ENCODE measurements at places on chromosomes 16 and 17. TPM values are rescaled to one million over a fixed set of nuclear protein-coding genes. Genes with fewer than 3 reads are reported as not detected.
A peak's percentile ranks its signal among the peaks of the same experiment; 100 is the strongest.

Gene FNDC8
- 0.05 TPM for polyA plus RNA-seq

Gene HES7
- polyA plus RNA-seq = 0.24 TPM

Gene ITGAL
- polyA plus RNA-seq = 1.8 TPM

- no peak for DNase-seq
Observed at GRCh38 chr17:42459256-42459800, 650 bp downstream of the ATP6V0A1 start.

DNA sequence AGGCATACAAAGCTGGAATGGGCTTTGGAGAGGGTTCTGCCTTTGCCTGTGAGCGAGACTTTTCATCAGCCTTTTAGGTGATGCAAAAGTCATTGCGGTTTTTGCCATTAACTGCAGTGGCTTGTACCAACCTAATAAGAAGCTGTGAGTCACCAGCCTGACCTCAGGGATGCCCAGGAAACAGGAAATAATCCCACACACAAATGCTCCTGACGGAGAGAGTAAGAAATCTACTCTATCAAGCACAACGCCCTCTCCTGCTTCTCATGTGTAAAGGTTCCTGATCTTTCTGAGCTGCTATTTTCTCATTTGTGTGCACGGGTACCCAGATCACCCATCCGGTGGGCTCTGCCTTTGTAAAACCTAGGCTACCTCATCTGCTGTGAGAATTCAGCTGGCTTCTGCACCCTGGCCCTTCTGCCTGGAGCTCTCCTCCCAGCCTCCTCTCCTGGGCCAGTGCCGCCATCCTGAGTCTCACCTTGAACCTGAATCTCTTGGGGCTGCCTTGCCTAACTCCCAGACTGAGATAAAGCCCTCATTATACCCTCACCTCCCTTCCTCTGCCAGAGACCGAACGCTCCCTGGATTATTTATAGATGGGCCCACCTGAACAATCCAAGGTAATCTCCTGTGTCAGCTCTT, 299.7 kb downstream of the C16orf95 start:
- DNase-seq = no peak

GRCh38 chr16:52634104-52634503, 87.2 kb upstream of the TOX3 start:
- no peak for DNase-seq

- DNase-seq = no peak
Observed at GRCh38 chr17:5861246-5861645, 208.9 kb upstream of the WSCD1 start.

- DNase-seq = no peak
Observed at GRCh38 chr17:36152639-36153120, 23.8 kb downstream of the TBC1D3B start.

- no peak for DNase-seq
Observed at GRCh38 chr16:53664724-53665345, 38.8 kb downstream of the RPGRIP1L start.

DNA sequence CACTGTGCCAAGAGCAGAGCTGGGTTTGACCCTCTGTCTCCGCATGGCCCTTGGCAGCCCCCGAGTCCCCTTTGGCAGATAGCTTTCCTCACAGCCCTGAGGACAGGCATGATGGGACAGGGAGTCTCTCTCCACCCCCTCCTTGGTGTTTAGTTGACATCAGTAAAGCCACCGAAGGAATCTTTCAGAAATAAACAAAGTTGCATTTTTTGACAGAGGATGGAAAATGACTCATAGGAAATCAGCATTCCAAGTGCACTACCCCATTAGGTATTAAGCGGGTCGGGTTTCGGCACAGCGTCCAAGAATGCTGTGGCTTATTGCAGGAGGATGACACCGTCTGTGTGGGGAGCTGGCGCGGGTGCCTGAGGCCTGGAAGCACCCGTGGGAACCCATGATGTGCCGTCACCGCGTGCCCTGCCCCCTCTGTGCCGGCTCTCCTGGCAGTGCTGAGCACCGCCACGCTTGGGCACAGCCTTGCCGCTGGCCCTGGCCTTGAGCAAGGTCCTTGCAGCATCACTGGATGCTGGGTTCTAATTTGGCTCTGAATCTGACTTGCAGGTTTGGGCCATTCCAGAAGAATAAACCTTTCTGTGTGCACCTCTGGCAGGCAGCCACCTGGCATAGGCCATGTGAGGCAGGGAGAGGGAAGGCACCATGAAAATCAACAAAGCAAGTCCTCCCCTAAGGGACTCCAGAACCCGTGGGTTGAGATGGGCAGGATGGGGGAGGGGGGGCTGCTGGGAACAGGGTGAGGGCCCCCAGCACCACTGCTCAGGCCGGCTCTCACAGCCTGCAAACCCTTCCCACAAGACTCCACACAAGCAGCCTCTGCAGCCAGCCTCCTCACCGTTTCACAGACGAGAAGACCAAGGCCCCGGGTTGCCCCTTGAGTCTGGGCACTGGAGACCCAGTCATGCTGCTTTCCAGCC, 50.5 kb upstream of the ZNF469 start:
- no peak for DNase-seq

DNA sequence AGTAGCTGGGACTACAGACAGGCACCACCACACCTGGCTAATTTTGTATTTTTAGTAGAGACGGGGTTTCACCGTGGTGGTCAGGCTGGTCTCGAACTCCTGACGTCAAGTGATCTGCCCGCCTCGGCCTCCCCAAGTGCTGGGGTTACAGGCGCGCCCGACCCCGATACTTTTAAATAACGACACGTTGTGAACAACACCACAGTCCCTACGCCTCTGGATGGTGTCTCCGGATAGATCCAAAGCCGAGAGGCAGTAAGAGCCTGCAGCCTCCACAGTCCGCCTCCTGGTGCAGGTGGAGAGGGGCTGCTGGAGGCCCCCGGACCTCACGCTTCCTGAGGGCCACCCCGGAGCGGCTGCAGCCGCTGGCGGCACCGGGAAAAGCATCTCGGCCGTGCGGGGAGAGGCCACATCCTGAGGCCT, 741 bp upstream of the TLCD3A start:
- no peak for DNase-seq

GRCh38 chr16:79698341-79698753, 97.8 kb upstream of the MAF start:
- no peak for DNase-seq

DNA sequence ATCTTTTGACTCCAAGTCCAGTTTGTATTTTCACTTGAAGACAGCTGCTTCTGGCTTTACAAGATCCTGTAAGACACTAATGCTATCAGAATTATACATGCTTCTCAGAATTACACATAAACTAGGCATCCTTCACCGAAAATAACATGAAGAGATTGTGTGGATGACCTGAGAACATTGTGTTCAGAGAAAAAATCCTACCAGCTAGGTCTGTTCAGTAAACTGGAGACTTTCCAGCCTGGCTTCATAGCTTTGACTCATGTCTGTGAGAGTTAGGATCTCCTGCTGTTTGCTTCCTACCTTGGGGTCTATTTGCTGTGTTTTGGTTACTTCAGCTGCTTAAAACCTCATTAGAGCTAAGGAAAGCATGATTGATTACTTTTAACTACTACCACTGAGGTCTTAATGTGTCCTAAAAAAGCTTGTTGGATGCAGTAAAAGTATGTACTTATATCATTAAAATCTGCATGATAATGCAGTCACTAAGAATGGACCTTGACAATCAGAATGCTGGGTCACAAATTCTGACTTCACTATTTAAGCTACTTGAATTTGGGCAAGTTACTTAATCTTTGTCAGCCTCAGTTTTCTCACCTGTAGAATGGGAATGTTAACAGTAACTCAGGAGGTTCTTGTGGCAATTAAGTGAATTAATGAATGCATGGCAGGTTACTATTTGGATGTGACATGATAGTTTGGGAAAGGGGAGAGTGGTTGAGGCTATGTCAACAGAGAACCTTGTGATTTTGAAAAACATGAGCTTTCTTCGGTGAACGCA, 8.0 kb upstream of the MYH13 start:
- DNase-seq = peak; percentile 41

- DNase-seq = no peak
Observed at GRCh38 chr17:751269-752001, 629 bp downstream of the GEMIN4 start.

- DNase-seq = no peak
Observed at GRCh38 chr16:49890876-49891275, 35.0 kb upstream of the ZNF423 start.
